ENCODE measurements at places on chromosomes 5 and 9.

DNA sequence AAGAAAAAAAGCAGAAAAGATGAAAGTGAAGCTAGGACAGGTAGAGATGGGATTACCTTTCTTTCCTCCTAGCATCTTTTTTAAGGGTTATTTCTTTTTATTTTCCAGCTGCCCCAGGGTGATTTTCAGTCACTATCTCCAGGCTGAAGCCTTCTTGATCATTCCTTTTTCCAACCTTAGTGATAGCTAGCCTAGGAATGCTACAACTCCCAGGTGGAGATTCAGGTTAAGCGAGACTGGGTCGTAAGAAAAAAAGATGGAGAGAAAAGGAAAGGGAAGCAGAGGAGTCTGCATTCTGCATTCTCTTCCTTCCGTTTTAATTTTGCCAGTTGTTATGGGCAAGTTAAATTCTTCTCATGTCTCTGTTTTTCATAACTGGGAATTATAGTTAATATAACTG lies 36.7 kb upstream of the RIC1 start:
- no peak for DNase-seq

DNA sequence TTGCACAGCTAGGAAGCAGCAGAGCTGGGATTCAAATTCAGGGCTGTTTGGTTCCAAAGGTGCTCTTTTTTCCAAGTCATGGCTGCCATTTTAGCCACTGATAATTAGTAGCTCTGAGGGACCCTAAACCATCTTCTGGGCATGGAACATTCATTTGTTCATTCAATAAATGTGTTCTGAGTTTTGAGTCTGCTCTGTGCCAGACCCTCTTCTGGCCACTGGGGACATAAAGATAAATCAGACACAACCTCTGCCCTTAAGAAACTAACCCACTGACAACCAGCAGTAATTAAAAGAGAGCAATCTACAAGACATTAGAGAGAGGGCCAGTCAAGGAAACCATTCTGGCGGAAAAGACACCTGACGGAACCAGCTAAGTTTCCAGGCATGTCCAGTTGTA lies 2.0 kb upstream of the CPEB4 start:
- DNase-seq, result no peak

DNA sequence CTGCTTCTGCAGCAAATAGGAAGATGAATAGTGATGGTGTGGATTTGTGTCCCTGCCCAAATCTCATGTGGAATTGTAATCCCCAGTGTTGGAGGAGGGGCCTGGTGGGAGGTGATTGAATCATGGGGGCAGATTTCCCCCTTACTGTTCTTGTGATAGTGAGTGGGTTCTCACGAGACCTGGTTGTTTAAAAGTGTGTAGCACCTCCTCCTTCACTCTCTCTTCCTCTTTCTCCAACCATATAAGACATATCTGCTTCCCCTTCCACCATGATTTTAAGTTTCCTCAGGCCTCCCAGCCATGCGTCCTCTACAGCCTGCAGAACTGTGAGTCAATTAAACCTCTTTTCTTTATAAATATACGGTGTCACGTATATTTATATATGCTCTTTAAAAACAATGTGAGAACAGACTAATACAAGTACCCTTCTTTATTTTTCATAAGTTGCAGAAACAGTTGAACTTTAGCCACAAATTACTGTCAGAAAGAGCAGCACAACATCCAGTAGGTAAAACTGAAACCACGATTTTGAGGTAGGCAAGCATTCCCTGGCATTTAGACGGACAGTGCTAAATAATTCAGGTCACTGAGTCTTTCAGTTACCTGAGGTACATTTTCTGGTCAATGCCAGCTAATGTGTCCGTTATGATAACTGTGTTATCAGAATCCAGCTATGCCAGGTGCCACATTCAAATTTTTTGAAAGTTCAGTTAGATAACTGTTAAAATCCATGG lies 79.3 kb upstream of the SPEF2 start:
- DNase-seq, result no peak

DNA sequence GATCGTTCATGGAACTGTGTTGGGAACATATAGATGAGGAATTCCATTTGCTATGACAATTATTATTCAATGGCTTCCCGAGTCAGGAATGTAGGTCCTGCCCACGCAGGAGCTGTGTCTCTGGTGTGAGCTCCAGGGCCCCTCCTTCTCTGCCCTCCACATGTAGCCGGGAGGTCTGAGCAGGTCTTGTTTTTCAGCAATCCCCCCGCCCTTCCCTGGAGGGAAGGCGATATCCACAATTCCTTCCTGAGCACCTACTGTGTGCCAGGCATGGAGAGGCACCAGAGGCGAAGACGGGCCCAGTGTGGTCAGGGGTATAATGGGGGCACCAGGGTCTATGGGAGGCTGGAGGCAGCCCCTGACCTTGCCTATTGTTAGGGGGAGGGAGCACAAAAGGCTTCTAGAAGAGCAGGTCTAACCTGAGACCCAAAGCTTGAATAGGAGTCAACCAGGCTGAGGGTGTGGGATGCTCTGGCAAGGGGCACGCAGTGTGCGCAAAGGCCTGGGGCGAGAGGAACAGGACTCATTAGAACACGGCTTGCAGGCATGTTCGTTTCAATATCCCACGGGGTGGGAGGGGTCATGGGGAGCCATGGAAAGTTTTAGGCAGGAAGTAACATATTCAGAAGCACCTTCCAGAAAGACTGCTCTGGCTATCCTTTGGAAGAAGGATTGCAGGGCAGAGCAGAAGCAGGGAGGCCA lies 154.9 kb downstream of the C9orf50 start:
- DNase-seq, result no peak

DNA sequence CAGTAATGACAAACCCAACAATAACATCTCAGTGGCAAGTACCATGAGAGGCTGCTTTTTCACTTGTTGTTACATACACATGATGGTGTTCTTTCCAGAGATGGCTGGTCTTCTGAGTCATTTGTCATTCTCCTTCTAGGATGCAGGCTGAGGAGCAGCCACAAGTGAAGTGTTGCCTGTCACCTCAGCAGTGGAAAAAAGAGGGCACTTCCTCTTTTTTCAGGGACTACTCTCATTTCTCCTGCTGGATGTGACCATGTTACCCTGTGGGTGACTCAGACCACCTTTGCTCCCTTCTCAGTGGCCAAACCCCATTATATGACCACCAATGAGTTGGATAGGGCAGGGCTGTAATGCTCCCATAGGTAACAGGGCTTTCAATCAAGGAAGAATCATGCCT lies 587.0 kb upstream of the ADAMTS16 start:
- DNase-seq, result no peak

Measured in hippocampal formation (tissue), 2 donors.